Left cardiac atrium (tissue), 4 donors: ENCODE measurements at places on chromosomes 3 and 15.

- no peak for DNase-seq
Measured at GRCh38 chr15:61521953-61522352, 292.9 kb upstream of the RORA start.

GRCh38 chr15:94453227-94453988, 222.0 kb downstream of the MCTP2 start:
- DNase-seq = no peak

- no peak for DNase-seq
Measured at GRCh38 chr3:156792114-156792513, 34.0 kb upstream of the LEKR1 start.

DNA sequence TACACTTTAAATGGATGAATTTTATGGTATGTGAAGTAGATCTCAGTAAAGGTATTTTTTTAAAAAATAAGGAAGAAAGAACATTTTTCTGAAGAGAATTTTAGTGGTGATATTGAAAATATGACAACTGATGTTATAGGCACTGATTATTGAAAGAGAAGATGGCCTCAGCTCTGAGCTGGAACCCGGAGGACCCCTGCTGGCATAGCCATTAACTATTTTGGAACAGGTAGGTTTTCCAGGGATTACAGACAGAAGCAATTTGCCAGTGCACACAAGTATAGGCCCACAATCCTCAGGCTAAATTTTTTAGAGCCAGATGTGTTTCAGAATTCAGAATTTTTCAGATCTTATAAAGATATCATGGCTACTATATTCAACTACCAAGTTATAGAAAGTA, 315.9 kb upstream of the GPR149 start:
- no peak for DNase-seq

DNA sequence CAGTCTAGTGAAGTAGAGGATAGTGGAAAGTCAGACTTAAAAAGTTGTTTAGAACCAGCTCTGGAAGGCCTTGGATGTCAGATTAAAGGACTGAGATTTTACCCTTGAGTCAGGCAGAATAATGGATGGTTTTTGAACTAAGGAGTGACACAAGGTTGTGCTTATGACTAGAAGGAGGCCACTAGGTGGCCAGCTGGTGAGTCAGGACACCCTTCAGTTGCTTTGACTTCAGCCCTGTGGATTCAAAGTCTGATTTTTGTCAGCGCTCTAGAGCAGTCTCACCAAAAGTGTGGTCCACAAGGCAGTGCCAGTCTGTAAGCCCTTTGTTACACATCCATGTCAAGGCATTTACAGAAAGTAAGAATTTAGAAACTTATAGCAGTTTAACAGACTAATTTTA, 3.8 kb upstream of the GABPB1 start:
- DNase-seq = no peak
